ENCODE measurements at places on chromosomes 3 and 15.

DNA sequence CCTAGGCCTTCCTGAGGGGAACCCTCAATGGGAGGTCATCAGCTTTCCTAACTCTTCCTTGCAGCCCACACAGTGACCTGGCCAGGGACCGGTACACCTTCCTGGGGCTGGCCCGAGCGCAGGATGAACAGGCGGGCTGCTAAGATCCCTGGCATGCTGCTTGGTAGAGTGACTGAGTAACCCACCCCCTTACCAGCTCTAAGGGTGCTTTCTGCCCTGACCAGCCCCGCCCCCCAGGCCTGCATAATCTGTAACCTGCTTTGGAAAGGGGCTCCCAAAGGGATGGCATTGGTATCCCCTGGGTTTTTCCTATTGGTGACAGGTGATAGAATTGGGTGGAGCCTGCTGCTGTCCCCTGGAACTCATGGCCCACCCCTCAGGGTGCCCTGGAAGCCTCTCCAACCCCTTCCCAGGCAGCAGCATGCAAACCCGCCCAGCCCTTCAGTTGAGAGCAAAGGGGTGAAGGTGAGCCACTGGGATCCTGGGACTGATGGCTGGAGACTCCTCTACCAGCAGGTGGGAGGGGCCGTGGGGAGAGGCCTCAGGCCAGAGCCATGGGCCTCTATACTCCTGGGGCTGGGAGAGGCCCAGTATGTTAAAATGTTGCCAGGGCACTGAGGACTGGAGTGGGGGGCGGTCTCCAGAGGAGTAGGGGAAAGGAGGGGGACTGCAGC is 11.1 kb upstream of the KIF7 start:
- DNase-seq, result no peak

- DNase-seq, result no peak
These were observed 257.6 kb upstream of the TLE3 start for GRCh38 chr15:70355275-70355795.

- no peak for DNase-seq
These were observed 146.3 kb downstream of the PLCL2 start for GRCh38 chr3:17030956-17031652.

DNA sequence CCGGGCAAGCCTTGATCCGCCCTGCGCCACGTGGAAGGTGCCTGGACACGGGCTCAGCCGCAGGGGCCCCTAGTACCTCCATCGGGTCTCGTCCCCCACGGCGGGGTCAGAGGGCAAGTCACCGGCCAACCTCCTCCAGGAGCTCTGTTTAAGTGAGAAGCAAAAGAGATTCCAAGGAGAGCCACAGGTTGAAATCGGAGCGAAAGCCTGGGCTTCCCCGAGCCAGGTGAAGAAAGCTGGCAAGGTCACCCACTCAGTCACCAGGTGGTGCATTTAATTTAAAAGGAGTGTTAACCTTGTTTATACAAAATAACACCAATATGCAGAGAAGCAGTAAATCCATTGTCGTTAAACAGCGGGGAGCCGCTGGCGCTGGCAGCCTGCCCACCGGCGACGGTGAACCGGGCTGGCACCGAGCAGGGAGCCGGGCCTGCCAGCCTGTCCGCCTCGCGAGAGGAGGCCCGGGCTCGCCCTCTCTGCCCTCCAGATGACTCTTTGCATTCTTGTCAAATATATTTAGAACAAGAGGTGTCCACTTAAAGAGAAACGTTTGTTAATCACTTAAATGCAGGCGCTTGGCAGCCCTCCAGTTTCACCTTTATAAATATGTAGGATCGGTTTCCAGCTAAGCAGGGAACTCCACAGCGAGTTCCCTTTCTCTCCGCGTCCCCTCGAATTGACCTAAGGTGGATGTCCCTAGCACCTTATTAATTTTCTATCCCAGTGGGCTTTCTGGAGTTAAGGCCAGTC is 277.3 kb upstream of the NR2F2 start:
- DNase-seq, result no peak

- DNase-seq, result no peak
These were observed 12.5 kb downstream of the LPP start for GRCh38 chr3:188166441-188166840.

DNA sequence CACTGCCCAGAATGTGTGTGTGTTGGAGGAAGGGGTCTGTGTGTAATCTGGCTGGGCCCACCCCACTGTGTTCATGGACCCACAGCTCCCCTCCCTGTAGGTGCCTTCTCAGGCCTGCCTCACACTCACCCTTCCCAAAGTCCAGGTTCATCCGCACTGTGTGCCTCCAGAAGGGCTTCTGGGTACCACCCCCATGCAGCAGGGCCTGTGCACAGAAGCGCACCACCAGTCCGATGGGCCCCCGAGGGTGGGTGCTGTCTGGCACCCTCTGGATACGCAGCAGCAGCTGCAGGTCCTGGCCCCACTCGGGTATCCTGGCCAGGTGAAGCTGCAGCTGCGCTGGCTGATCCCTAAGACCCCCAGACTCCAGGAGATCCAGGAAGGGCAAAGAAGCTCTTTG is 12.8 kb upstream of the TGM5 start:
- no peak for DNase-seq

GRCh38 chr15:50576166-50576565 is 29.7 kb upstream of the USP50 start:
- no peak for DNase-seq

DNA sequence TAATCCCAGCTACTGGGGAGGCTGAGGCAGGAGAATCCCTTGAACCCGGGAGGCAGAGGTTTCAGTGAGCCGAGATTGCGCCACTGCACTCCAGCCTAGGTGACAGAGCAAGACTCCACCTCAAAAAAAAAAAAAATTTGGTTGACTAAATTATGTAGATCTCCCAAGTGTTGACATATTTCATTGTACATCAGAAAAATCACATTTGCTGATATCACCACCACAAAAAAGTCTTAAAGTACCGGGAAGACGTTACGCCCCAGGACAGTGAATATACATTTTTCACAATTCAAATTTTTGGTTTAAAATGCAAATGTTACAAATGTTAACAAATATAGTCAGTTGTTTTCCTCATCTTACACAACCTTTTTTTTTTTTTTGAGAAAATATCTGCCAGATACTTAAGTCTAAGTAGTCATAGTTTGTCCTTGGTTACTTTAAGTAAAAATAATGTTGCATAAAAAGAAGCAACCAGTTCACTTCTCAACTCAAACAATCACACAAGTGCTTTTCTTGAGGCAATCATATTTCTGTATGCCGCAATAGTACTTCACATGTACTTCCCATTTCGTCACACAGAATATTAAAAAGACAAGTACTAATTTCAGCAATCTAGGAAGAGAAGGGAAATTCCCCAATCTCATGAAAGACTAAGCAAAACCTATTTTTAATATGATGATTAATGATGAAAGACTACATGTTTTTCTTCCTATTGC is 41.0 kb upstream of the TCF12 start:
- DNase-seq, result no peak

- no peak for DNase-seq
These were observed 22.8 kb downstream of the DUOX2 start for GRCh38 chr15:45091161-45091560.

DNA sequence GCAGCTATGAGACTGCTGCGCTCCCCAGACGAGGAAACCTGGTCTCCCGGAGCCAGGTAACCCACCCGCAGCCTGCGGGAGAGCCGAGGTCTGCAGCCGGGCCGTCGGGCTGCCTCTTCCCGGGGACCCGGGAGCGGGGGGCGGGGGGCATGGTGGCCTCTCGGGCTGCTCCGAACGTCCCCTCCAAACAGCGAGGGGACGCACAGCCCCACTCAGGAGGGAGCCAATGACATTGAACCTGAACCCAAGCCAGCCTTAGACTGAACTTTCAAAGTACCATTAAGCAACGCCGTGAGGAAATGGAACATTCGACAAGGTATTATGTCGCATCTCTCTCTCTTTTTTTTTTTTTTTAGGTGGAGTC is 29.8 kb upstream of the ALDH1A3 start:
- DNase-seq, result no peak

DNA sequence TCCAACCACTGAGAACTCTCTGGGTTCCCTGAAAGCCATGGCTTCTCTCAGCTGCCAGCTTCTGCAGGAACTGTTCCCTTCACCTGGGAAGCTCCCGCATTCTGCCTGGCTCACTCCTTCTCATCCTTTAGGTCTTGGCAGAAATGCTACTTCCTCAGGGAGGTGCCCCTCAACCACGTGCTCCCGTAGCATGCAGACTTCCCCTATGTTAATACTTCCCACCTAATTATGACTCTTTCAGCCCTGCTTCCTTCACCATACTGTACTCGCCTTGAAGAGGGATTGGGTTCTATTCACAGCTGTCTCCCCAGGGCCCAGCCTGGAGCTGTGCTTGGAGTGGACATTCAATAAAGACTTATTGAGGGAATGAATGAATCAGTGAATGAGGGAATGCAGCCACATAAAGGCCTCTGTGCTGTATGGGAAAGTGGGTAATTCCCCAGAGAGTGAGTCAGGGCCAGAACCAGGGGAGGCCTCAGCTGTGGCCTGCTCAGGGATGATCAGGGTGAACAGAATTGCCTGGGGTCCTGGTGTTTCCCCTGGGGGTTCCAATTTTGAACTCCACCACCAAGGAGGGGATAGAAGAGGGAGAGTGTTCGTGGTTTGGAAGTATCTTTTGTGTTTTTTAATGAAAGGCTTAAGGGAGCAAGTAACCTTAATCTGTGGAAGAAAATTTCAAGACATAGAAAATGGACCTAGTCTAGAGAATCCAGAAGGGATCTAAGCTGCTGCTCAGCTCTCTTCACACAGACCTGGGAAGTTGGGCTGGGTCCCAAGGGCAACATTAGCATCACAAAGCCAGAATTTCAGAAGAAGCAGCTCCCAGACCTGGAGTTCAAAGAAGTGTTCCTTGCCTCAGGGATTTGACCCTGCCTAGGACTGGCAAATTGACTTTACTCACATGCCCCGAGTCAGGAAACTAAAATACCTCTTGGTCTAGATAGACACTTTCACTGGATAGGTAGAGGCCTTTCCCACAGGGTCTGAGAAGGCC is 14.6 kb upstream of the FAM107A start:
- DNase-seq, result no peak

GRCh38 chr3:31193871-31194270 is 299.4 kb upstream of the GADL1 start:
- no peak for DNase-seq

GRCh38 chr15:71116366-71116765 is 1.1 kb downstream of the THSD4 start:
- DNase-seq, result no peak

DNA sequence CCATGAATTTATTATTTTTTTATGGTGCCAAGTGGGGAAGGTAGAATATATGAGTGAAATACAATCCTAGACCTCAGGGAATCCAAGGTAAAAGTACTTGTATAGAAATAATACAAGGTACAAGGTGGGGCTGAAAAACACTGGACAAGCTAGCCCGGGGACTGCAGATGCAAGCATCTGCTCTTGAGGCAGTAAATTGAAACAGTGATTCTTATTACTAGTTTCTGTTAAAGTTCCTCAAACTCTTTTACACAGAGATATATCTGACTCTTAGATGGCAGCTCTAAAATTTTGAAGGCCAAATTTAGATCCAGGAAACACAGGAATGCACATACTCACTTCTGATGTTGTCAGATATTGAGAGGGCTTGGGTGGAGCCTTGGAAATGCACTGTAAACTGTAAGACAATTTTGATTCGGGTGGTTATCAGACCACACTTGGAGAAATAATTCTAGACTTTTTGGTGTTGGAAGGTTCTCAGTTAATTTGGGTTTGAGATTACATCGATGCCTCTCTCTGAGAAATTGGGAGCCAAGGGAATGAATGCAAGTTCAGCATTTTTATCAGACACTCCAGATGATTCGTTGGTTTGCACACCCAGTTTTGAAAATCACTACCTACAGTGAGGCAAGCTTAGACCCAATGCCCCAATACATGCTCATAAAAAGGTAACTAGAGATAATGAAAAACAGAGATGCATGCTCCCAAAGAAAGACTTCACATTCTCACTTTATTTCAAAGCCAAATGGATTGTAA is 7.3 kb downstream of the TP63 start:
- DNase-seq, result no peak

DNA sequence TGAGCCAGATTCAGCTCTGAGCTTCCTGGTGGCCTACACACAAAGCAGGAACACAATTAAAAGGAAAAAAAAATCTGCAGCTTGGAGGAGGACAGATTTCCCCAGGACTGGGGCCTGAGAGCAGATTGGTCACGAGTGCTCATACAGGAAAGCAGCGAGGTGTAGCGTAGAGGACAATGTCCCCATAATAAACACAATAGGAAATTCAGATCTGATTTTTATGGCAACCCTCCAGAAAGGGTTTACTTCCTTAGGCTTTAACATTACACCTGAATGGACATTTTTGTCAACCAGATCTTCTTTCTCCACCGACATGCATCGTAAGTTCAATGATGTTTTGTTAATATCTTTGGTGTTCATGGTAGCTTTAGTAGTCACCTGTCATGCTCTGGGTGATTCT is 23.3 kb downstream of the SLC6A20 start:
- no peak for DNase-seq

GRCh38 chr3:133925960-133926735 is 30.5 kb upstream of the RAB6B start:
- DNase-seq, result no peak

DNA sequence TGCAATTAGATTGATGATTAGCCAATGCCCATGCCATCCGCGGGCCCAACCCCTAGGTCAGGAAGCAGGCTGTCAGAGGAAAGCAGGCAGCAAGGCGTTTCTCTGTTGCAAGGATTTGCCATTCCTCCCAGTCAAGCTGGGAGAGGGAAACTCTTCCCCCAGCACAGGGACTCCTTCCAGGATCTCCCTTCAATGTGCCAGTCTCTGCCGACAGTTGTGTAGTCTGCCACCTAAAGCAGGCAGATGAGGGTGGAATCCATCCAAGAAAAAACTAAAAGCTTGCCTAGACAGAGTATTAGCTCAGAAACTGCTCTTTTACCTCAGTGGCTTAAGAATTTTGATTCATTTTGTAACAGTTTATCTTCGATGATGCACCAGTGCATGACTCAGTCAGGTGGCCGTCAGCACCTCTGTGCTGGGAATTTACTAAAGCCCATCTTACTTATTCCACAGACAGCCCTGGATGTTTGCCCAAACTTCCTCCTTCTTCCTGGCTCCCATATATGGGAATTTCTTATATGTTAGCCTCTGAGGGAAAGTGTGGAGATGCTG is 501.5 kb upstream of the THBS1 start:
- no peak for DNase-seq

- DNase-seq, result no peak
These were observed 5.8 kb downstream of the HSPBAP1 start for GRCh38 chr3:122787872-122788271.

Data from iPS DF 6.9 (cell line).